Right renal pelvis (tissue), 4 donors: ENCODE measurements at places on chromosomes 7 and 10.

DNA sequence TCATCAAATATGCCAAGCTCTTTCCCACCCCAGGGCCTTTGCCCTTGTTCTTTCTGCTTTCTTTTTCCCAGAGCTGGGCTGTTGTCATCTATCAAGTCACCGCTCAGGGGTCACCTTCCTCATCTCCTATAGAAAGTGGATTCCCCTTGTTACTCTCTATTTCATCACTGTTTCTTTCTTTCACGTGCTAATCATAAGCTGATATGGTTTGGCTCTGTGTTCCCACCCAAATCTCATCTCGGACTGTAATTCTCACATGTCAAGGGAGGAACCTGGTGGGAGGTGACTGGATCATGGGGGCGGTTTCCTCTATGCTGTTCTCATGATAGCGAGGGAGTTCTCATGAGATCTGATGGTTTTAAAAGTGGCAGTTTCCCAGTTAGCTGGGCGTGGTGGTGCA, 17.0 kb upstream of the TIAL1 start:
- DNase-seq, result no peak

GRCh38 chr7:82701949-82702348, 258.4 kb upstream of the CACNA2D1 start:
- no peak for DNase-seq

DNA sequence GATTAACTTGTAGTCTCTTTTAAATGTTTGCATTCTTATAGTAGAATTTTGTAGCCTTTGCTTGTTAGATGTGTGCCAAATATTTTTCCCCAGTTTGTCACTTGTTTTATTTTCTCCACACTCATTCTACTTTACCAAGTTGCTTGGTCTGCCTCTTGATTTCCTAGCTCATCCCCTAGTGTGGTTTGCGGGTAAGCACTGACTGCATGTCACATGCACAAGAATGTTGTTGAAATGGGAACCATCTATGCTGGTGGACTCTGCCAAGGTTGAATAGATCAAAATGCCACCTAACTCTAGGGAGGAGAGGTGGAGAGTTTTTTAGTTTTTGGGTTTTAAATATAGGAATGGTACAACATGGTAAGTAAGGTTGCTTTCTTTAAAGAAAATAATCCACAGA, 47.6 kb downstream of the FZD1 start:
- no peak for DNase-seq

GRCh38 chr7:23247046-23247602, 549 bp downstream of the GPNMB start:
- no peak for DNase-seq

- DNase-seq, result no peak
Measured at GRCh38 chr7:155994279-155994811, 182.1 kb upstream of the SHH start.

- no peak for DNase-seq
Measured at GRCh38 chr10:5806745-5807144, 6.5 kb downstream of the GDI2 start.

- no peak for DNase-seq
Measured at GRCh38 chr7:20284771-20285143, 45.9 kb upstream of the ITGB8 start.

- DNase-seq, result no peak
Measured at GRCh38 chr7:80721883-80722615, 83.6 kb downstream of the CD36 start.

DNA sequence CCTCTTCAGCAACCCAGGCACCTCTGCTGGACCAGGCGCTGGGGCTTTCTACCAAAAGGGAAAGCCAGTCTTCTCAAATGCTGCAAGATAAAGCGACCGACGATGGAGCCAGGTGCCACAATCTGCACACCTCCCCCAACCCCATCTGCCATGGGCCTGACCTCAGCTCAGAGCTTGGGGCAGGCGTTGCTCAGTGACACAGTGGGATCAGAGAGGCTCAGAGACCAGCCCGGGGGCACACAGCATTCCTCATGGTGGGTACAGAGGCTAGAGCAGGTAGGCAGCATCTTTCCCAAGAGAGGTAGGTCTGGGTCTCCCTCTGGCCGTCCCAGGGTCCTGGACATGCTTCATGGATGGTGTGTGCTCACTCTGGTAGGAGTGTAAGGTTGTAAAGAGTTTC, 56.3 kb downstream of the ZMIZ1 start:
- no peak for DNase-seq

DNA sequence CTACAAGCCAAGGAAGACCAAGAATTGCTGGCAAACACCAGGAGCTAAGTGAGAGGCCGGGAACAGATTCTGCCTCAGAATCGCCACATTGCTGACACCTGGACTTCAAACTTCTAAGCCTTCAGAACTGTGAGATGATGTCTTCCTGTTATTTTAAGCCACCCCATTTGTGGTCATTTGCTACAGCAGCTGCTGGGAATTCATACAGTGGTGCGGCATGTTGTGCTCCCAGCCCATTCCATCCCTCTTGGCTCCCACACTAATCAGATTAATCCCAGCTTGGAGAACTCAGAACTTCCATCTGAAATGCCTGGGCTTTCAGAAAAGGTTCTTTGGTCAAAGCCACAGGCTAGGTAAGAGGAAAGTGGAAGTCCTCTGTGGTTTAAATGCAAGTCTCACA, 24.9 kb downstream of the TCAF1 start:
- no peak for DNase-seq

GRCh38 chr7:134784251-134785049, 5.0 kb downstream of the CALD1 start:
- no peak for DNase-seq

GRCh38 chr7:151366166-151366879, 24.7 kb downstream of the NUB1 start:
- no peak for DNase-seq

GRCh38 chr10:88793712-88794299, 8.7 kb upstream of the LIPM start:
- DNase-seq, result no peak

DNA sequence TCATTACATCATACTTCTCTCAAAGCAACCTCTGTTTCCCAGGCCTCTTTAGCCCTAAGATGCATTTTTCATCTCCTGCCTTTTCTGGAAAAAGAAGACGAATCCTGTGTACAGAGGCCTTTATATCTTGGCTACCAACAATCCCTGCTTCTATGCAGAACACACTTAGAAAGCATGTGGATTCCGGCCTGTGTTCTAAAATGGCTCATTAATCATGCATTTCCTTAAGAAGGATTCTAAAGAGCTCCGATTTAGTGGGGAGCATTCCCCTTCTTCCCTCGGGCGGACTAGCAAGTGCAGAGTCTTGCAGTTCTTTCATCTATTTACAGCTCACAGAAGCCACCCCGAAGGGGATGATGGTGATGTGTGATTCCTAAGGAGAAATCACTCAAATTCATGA, 1212.9 kb downstream of the TYW1 start:
- no peak for DNase-seq

DNA sequence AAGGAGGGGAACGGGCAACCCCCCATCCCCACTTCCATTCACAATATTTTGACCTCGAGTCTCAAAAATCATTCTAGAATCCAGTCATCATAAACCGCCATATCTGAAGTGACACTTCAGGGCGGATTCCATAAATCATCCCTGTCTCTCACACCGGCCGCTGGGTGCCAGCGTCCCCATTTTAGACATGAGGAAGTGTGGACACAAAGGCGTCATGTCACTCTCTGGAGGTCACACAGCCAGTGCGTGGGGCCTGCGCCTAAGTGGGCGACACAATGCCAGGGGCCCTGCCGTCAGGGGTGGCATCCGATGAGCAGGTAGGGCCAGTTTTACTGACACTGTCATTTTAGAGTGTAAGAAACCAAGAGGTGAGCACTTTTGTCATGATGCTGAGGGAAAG, 19.5 kb downstream of the KCNH2 start:
- no peak for DNase-seq

DNA sequence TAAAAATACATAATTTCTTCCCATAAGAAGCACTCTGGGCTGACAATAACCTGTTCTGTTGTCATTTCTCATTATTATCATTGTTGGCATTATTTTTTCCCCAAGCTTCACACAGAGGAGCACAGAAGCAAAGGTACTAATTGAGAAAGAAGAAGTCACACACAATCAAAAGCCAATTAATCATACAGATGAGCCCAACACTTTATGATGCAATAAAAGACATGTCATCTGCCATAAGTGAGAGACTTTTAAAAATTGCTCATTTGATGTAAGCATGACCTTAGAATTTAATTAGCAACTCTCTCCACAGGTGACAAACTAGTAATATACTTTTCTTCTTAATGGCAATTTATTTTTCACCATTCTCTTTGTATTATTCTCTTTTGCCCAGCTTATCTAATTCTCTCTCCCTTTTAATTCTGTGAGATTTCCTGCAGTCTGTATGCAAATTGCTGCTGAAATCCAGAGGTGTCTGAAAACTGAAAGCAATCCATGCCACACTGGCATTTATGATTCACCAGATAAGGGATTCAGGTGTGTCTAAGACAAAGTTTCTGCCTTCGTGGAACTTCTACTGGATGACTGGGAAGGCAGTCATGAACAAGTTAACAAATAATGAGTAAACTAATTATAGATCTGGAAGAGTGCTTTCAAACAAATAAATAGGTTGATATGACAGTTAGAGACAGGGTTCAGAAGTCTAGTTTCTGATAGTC, 203.5 kb downstream of the CHCHD3 start:
- no peak for DNase-seq

DNA sequence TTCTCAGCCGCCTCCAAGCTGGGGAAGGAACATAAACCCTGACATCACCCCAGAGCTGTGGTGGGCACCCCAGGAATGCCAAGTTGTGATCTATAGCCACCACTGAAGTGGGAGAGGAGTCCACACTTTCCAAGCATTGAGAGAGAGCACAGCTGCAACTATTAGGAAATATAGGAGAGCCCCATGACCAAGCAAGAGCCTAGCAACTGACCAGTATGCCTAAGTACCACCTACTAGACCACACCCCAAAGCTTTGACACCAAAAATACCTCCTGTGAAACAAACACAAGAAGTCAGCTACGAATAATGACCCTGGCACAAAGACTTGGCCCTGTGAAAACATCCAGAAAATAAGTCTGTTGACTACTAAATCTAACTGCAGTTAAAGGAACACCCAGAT, 804.1 kb upstream of the IGFBP3 start:
- no peak for DNase-seq

DNA sequence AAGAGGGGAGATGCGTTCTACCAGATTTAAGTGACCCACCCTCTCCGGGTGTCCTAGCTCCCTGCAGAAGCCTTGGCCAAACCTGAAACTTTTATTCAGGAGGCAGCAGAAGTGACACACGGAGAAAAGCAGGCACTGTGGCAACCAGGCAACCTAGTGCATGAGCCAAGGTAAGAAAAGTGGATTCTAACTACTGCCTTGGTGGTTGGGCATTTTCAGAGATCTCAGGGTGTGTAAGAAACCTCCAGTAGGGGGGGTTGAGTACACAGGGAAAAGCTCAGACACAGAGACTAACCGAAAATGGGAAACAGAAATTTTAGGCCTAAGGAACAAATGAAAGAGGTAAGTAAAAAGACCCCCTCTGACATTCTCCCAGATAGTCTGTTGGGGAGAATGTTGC, 645.7 kb downstream of the ANKRD7 start:
- no peak for DNase-seq

DNA sequence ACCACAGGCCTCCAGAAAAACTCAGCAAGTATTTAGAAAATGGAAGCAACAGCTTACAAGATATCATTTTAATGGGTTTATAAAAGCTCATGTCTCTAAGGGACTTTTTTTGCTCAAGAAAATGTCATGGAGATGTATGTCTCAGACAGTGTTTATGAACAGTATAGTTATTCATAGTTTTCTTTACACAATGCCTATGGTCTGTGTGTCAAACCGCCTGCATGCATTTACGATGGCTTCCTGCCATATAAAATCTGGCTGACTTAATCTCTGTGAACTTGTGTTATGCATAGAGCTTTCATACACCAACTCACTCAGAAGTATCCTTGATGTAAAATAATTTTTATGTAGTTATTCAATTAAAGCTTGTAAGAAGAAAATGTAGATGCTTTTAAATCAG, 1314.2 kb upstream of the LRRTM3 start:
- DNase-seq, result peak; percentile 15

- DNase-seq, result no peak
Measured at GRCh38 chr7:27065709-27066108, 30.1 kb downstream of the HOXA1 start.

GRCh38 chr10:46309511-46310142, 22.8 kb downstream of the ANTXRL start:
- DNase-seq, result no peak

DNA sequence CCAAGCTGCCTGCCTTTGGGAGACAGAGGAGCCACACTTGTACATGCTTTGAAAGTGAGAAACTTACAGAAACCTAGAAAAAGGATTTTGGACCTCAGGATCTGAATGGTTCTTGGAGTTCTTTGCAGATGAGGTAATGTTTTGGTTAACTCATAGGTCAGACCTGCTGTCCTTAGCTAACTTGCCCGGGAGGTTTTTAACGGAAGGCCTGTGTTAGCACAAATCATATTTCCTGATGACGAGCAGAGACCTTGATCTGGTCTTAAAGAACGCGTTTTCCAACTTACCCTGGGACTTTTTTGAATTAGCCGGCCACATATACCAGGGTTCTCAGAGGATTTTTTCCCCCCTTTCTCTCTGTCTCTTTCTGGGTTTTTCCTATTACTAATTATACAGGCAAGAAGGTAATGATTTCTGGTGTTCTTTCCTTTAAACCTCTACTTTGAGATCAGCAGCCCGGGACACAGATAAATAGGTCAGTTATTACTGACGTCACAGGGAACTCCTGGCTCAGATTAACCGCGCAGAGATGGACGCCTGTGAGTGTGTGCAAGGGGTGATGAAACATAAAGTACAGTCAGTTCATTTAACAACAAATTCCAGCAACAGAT, 101.7 kb upstream of the KLF6 start:
- DNase-seq, result peak; percentile 20

- no peak for DNase-seq
Measured at GRCh38 chr10:29064680-29065079, 224.2 kb upstream of the LYZL1 start.

- no peak for DNase-seq
Measured at GRCh38 chr10:93897070-93897780, 3.4 kb downstream of the SLC35G1 start.

DNA sequence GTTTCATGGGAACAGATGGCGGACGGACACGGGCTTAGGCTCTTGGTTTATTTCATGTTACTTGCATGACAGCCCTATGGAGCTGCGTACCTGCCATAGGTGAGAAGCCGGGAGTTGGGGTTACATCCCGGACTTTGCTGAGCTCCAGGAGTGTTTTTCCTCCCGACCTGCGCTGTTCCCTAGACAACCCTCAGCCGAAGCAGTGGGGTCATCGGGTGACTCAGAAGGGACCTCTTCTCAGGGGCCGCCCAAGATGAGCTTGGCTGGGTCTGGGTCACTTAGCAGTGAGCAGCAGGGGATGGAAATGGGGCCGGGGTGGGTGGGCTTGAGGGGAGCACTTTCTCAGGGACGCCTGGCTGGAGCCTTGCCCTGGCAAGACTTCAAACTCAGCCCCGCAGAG, 11.9 kb downstream of the CUX1 start:
- no peak for DNase-seq

GRCh38 chr10:119543814-119544642, 1.5 kb upstream of the RGS10 start:
- DNase-seq, result no peak

GRCh38 chr10:32961895-32962369, 3.9 kb upstream of the ITGB1 start:
- no peak for DNase-seq

- no peak for DNase-seq
Measured at GRCh38 chr7:41711283-41712064, 8.6 kb upstream of the INHBA start.
